Panc1 (cell line): ENCODE measurements at places on chromosomes 11 and 22. TPM values are rescaled to one million over a fixed set of nuclear protein-coding genes. Genes with fewer than 3 reads are reported as not detected.

The CALCA gene
- not detected for total RNA-seq

- no peaks in the 10 kb centered on the region for H3K36me3 ChIP-seq
- no peaks in the 10 kb centered on the region for H3K27me3 ChIP-seq
- no peak overlapping the region for H3K4me3 ChIP-seq
- H3K4me1 ChIP-seq: no peaks in the 10 kb centered on the region
- H3K27ac ChIP-seq: no peak overlapping the region
- DNase-seq: no peak
Measured at GRCh38 chr11:96288915-96289314, 54.1 kb downstream of the MAML2 start.

- H3K4me1 ChIP-seq: no peaks in the 10 kb centered on the region
- no peaks in the 10 kb centered on the region for H3K36me3 ChIP-seq
- no peak overlapping the region for H3K27ac ChIP-seq
- no peak for DNase-seq
- no peak overlapping the region for H3K4me3 ChIP-seq
- H3K27me3 ChIP-seq: peaks cover 4% of the 10 kb centered on the region; the same call in 1 of the 2 replicates
Measured at GRCh38 chr11:134401825-134402809, 9.9 kb downstream of the B3GAT1 start.

DNA sequence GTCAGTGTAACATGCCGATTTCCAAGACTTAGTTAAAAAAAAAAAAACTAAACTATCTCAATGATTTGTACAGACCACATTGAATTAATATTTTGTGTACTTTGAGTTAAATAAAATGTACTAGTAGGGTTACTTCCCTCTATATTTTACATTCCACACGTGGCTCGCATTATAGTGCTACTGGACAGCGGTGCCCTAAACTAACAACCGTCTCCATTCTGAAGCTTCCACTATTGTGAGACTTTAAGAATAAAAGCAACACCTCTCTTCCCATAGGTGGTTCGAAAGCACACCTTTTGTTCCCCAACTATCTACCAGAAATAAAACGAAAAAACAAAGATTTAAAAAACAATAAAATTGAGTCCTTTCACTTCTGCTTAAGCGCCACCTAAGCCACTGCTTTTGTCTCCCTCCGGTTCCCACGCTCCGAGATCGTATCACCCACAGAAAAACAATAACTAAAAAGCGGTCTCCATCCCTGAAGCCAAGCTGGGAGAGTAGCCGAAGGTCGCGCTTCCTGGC, 380 bp upstream of the TTC17 start:
- peak overlapping the region; percentile 80 for H3K4me3 ChIP-seq
- H3K27ac ChIP-seq: peak overlapping the region; percentile 98
- DNase-seq: no peak
- peaks cover 19% of the 10 kb centered on the region for H3K4me1 ChIP-seq

DNA sequence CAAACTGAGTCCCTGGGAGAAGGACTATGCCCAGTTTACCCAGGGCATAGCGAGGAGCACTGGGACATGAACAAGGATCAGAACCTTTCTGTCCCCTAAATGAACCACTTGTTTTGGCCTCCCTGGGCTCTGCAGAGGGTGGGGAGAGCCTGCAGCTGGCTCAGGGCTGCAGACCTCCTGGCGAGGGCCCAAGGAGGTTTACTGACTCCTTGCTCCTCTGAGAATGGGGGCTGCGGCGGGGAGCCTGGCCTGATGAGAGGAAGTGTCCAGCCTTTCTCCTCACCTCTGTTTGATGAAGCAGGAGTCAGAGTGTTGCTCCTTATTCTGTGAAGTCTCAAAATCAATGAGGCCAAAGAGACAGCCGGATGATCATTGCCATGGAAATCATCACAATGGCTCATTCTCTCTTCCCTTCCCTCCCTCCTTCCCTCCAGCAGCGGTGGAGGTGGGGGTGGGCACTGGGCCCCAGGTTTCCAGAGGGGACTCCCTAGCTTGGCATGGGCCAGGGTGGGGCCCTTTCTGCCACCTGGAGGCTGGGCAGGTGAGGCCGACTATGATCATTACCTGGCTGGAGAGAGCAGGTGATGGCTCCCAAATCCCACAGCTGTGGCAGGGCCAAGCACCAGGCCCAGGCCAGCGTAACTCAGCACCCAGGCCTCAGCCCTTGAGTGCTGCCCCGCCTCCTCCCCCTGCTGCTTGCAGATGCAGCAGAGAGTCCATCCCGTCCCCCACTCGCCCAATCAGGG, 169.7 kb downstream of the CEP164 start:
- no peak for DNase-seq
- no peaks in the 10 kb centered on the region for H3K4me1 ChIP-seq
- 0 out of 2 replicates have a peak, but pooled peaks cover 2% of the 10 kb centered on the region for H3K27me3 ChIP-seq
- H3K36me3 ChIP-seq: no peaks in the 10 kb centered on the region

The KDM4D gene
- 0.87 TPM for total RNA-seq

- no peaks in the 10 kb centered on the region for H3K4me1 ChIP-seq
- H3K27ac ChIP-seq: no peak overlapping the region
- H3K4me3 ChIP-seq: no peak overlapping the region
- DNase-seq: no peak
- no peaks in the 10 kb centered on the region for H3K36me3 ChIP-seq
- H3K27me3 ChIP-seq: 0 out of 2 replicates have a peak, but pooled peaks cover 2% of the 10 kb centered on the region
Measured at GRCh38 chr11:115916608-115917007, 412.4 kb upstream of the CADM1 start.

- no peak overlapping the region for H3K4me3 ChIP-seq
- peaks cover 3% of the 10 kb centered on the region; the same call in 1 of the 2 replicates for H3K27me3 ChIP-seq
- DNase-seq: no peak
- no peak overlapping the region for H3K27ac ChIP-seq
- H3K4me1 ChIP-seq: no peaks in the 10 kb centered on the region
- no peaks in the 10 kb centered on the region for H3K36me3 ChIP-seq
Measured at GRCh38 chr11:32870676-32871075, 21.9 kb upstream of the QSER1 start.

GRCh38 chr11:77069969-77070582, 3.3 kb downstream of the CAPN5 start:
- no peak overlapping the region for H3K27ac ChIP-seq
- H3K4me1 ChIP-seq: peaks cover 16% of the 10 kb centered on the region
- H3K27me3 ChIP-seq: no peaks in the 10 kb centered on the region
- DNase-seq: no peak

DNA sequence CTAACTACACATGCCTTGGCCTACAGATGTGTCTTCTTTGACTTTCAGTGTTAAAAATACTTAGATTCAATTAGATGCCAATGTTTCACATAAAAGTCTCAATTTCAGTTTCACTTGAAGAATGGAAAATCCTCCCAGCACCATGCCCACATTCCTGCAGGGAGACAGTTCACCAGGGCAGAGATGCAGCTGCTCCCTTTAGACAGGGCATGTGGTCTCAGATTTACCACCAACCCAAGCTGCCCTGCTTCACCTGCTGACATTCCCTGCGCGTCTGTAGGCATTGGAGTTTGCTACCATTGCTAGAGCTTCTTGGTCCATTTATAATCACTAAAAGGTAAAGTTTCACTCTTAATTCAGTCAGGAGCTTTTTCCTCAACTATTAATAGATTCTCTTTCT, 113.9 kb downstream of the ARFGAP2 start:
- H3K27ac ChIP-seq: no peak overlapping the region
- no peaks in the 10 kb centered on the region for H3K4me1 ChIP-seq
- no peak for DNase-seq
- no peaks in the 10 kb centered on the region for H3K36me3 ChIP-seq
- H3K4me3 ChIP-seq: no peak overlapping the region
- H3K27me3 ChIP-seq: no peaks in the 10 kb centered on the region

GRCh38 chr11:13897646-13898276, 64.8 kb upstream of the SPON1 start:
- H3K36me3 ChIP-seq: no peaks in the 10 kb centered on the region
- no peak overlapping the region for H3K27ac ChIP-seq
- DNase-seq: no peak
- H3K4me1 ChIP-seq: no peaks in the 10 kb centered on the region
- H3K4me3 ChIP-seq: no peak overlapping the region

DNA sequence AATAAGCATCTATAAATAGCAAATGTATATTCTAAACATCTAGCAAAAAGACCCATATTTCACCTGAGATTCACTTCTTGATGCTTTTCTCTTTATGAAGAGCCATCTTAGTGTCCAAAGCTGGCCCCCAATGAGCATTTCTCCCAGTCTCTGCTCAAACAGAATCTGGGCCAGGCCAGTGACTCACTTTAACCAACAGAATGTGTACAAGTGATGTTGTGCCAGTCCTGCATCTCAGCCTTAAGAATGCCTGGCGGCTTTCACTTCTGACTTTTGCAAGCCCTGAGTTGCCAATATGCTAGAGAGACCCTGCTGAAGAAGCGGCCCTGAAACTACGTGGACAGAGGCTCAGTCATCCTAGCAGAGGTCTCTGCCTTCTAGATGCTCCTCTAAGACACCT, 6.9 kb upstream of the COPB1 start:
- H3K4me3 ChIP-seq: no peak overlapping the region
- DNase-seq: no peak

DNA sequence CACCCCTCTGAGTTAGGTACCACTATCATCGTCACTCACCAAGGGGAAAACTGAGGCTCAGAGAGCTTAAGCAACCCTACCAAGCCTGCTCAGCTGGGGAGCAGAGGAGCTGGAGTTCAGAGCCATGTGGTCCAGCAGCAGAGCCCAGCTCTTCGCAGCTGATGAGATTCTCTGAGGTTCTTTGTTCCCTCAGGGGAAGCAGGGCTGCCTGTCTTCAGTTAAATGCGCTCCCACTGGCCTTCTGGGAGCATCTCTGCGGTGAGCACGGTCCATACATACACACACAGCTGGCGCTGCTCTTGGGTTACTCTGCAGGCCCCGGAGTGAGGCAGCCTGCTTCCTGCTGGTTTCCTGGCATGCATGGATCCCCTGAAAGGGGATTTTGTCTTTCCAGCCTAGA, 5.2 kb upstream of the PTGDR2 start:
- H3K36me3 ChIP-seq: no peaks in the 10 kb centered on the region
- no peaks in the 10 kb centered on the region for H3K27me3 ChIP-seq
- no peak overlapping the region for H3K27ac ChIP-seq
- DNase-seq: no peak

DNA sequence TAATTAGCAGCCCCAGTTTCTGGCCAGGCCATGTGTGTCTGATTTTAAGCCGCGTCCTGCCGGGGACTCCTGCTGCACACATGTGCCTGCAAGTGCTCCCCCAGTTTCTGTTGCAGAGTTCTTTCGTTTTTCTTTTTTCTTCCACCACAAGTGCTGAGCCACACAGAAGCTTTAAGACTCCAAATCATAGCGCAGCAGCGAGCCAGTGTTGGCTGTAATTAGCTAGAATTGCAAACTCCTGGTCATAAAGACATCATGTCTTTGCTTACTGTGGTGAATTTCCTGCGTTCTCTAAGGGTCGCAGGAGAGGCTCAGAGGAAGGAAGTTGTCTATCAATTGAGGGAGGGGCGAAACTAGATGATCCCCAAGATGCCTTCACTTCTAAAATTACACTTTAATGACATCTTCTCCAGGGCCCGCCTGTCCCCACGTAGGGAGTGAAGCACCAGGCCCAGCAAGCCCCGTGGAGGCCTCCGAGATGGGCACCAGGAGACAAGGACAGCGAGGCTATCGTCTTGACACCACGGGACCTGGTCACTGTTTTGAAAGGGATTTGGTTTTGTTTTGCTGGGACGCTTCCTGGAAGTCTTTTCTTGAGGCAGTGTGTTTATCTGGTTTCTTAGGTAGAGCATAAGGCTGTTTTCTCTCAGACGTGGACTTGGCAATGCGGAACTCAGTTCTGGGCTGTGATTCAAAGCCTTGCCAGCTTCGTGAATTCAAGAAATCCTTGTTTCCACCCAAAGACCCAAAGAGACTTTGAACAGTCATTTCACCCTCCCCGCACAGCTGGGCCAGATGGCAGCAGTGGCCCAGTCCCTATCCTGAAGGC, 71.8 kb downstream of the UBASH3B start:
- H3K27me3 ChIP-seq: no peaks in the 10 kb centered on the region
- no peak overlapping the region for H3K27ac ChIP-seq

DNA sequence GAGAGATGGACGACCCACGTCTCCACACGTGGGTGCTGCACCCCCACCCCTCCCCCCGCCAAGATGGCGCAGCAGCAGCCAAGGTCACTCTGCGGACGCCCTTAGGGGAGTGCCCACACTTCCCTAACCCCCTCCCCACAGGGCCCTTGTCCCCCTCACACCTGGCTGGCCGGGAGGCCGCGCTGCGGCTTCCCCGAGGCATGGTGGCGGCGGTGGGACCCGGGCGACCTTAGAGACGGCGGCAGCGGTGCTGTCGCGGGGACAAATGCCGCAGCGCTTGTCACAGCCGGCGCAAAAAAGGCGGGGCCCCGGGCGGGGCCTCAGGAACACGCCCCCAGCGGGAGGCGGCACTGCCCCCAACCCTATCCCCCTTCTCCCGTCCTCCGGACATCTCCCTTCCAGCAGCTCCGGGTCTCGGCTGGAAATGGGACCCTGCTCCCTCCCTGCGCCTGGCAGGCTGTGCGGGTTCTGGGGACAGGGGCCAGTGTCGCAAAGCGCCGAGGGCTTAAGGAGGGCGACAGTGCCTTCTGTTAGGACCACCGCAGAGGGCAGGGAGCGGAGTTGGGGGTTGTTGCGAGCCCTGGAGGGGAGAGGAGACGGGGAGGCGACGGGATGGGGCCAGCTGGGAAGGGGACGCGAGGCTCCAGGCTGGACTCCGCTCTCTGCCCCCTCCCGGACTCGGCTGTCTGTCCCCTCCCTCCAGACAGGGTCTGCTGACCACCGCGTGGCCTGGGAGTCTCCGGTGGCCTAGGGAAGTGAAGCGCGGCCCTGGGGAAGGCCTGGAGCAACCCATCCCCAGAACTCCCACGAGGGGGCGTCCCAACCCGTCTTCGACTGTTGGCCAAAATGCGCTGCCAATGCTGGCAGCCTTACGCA, at the start of gene CHCHD10:
Gene CHCHD10, minus strand, starts transcription at position 300 of the 876 bp plus-strand sequence. Its CDS starts 98 bp downstream, at position 202.
- peak within 1 kb of the TSS; percentile 75 for H3K27ac ChIP-seq
- no peaks in the 10 kb centered on the region for H3K27me3 ChIP-seq
- H3K4me1 ChIP-seq: 0 out of 2 replicates have a peak, but pooled peaks cover 5% of the 10 kb centered on the region
- DNase-seq: peak; percentile 18
- H3K4me3 ChIP-seq: peak within 1 kb of the TSS; percentile 65
- H3K36me3 ChIP-seq: no peaks in the 10 kb centered on the region; the same call in 1 of the 2 replicates

The TECTA gene
- total RNA-seq: 0.15 TPM

DNA sequence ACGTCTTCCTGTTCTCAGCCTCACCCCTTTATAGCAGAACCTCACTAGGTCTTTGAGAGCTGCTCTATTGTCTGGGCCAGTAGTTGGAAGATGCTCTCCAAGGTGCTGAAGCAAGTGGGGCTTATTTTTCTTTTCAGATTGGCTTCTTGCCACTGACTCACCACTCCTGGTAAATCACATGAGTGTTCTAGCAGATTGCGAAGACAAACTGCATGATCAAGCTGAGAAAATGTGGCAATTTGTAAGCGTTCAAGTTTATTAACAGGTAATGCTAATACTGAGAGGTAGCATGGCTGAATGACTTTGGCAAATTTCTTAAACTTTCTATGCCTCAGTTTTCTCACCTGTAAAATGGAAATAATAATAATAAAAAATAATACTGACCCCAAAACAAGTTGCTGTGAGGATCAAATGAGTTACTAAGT, 59.2 kb downstream of the CACNG2 start:
- no peak overlapping the region for H3K4me3 ChIP-seq
- H3K27ac ChIP-seq: no peak overlapping the region
- H3K27me3 ChIP-seq: no peaks in the 10 kb centered on the region
- peaks cover 24% of the 10 kb centered on the region for H3K4me1 ChIP-seq
- no peaks in the 10 kb centered on the region for H3K36me3 ChIP-seq

GRCh38 chr22:19933341-19934241, 8.0 kb upstream of the COMT start:
- H3K4me1 ChIP-seq: no peaks in the 10 kb centered on the region
- H3K27ac ChIP-seq: no peak overlapping the region
- no peak for DNase-seq
- no peaks in the 10 kb centered on the region for H3K36me3 ChIP-seq
- H3K4me3 ChIP-seq: no peak overlapping the region

- H3K4me1 ChIP-seq: no peaks in the 10 kb centered on the region; the same call in 1 of the 2 replicates
- no peaks in the 10 kb centered on the region for H3K36me3 ChIP-seq
- H3K4me3 ChIP-seq: no peak overlapping the region
Measured at GRCh38 chr22:28424427-28425080, 255.1 kb downstream of the TTC28 start.
